NCI-H1694 (cell line): ENCODE measurements at places on chromosomes 12 and 14.

GRCh38 chr12:123071857-123072256 is 79.0 kb downstream of the PITPNM2 start:
- DNase-seq: peak; percentile 13

DNA sequence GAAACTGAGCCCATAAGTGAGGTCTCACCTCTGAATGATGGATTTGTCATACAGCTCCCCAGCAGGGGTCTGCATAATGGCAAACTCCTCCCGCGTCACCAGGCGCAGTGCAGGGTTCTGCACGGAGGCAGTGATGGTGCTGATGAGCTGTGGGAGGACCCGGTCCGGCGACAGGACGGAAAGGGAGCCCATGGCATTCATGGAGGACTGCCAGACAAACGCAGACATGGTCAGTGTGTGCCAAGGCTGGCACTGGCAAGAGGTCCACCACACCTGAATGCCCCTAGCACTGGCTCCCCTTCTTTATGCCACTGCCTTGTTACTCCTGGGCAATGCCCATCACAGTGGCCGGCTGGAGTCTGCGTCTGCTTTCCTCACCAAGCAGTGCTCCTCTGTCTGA is 32.7 kb downstream of the GCN1 start:
- no peak for DNase-seq

DNA sequence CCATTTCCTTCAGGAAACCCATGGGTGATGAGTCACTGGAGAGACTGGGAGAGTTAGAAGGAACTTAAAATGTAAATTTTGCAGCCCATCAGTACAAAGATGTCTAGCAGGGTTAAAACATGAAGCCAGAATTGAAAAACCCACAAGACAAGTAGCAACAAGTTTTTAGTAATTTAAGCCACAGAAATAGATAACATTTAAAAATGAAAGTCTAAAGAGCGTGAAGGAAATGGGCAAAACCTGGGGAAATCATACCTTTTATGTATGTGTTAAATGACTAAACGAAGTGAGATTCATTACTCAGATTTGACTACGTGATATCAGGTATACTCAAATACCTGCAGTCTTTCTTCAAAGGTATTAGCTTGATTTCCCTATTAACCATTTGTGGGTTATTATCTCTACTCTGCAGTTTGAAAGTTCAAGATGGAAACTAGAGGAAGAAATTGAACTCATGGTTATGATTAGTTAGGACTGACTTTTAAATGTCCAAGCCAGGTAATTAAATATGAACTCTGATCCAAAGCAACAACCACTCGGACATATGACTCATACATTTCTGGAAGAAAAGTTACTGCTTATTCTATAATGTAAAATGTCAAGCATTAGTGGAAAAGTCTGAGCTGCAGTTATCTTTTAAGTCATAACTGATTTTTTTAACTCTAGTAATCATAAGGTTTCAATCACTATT is 84.1 kb downstream of the ITPR2 start:
- no peak for DNase-seq

GRCh38 chr12:85985996-85986395 is 111.9 kb downstream of the NTS start:
- no peak for DNase-seq

DNA sequence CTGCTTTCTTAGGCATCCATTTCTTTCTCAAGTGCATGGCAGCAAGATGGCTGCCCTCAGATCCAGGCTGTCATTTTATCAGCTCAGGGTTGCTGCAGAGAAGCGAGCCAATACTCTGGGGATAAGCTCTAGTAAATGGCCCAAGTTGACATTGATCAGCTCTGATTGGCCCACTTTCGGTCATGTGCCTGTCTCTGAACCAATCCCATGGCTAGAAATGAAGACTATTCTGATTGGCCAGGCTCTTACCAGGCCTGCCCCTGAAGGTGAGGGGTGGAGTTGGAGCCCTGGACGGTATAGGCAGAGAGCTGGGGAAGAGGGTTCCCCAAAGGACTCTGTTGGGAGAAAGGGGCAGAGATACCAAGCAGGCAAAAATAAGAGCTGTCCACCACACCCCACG is 41.4 kb downstream of the MYO1H start:
- DNase-seq: no peak

GRCh38 chr12:57110104-57111030 is 795 bp downstream of the STAT6 start:
- no peak for DNase-seq

DNA sequence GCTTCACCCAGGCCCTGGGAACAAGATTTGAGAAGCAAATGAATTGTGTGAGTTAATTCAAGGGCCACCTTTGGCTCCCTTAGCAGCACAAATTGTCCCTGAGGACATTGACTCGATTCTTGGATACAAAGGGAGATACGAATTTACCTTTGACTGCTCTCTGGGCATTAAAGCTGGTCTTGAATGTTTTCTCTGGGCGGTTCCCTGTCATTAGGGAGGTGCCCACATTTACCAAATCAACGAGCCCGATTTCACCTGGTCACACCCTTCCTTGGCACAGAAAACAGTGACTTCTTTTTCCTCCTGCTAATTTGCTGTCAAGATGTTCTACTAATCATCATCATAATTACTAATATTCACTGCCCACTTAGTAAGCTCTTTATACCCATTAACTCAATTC is 27.1 kb upstream of the CCDC63 start:
- no peak for DNase-seq

DNA sequence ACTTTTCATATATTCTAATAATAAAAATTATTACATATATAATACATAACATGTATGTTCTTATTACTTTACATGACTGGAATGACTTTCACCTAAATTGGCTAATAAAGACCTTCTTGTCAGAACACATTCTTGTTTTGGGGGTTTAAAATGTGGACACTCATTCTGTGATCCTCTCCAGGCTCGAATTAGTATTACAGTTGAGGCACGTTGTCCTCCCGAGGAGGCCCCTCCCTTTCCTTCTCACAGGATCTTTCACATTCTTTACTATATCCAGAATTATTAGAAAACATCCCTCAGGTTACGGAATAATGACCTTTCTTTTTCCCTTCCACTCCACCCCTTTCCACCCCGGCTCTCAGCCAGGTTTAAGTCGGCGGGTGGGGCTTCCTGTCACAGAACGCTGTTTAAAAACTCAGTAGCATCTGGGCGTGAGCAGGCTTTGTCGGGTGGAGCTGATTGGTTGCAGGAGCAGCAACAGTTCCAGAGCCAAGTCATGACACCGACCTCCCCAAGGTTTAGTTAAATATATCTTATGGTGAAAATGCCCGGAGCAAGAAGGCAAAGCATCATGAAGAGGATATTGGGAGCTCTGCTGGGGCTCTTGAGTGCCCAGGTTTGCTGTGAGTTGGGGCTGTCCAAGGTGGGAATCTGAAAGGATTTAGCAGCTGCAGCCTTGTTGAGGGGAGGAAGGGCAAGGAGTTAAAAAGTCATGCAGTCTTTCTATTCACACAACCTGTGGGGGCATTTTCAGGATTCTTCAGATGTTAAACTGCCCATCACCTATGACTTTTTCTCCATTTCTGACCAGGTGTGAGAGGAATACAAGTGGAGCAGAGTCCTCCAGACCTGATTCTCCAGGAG is 396.7 kb upstream of the OR4E1 start:
- DNase-seq: no peak

GRCh38 chr14:44396226-44396625 is 110.9 kb downstream of the FSCB start:
- no peak for DNase-seq

DNA sequence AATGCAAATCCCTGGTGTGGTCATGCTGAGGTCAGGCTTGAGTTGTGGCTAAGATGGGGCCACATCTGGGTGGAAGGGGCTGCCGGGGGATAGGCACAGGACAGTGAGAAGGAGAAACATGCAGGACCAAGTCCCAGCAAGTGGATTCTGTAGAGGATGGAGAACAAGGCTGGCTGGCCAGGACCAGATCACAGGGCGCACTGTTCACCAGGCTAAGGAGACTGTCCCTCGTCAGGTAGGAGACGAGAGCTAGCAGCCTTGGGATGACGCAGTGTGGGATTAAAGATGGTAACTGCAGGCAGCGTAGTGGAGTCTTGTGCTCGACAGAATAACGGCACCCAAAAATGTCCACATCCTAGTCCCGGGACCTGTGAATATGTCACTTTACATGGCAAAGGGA is 336.1 kb downstream of the BCL11B start:
- DNase-seq: no peak

GRCh38 chr12:54044425-54045103 is 9.1 kb upstream of the HOXC4 start:
- DNase-seq: no peak

DNA sequence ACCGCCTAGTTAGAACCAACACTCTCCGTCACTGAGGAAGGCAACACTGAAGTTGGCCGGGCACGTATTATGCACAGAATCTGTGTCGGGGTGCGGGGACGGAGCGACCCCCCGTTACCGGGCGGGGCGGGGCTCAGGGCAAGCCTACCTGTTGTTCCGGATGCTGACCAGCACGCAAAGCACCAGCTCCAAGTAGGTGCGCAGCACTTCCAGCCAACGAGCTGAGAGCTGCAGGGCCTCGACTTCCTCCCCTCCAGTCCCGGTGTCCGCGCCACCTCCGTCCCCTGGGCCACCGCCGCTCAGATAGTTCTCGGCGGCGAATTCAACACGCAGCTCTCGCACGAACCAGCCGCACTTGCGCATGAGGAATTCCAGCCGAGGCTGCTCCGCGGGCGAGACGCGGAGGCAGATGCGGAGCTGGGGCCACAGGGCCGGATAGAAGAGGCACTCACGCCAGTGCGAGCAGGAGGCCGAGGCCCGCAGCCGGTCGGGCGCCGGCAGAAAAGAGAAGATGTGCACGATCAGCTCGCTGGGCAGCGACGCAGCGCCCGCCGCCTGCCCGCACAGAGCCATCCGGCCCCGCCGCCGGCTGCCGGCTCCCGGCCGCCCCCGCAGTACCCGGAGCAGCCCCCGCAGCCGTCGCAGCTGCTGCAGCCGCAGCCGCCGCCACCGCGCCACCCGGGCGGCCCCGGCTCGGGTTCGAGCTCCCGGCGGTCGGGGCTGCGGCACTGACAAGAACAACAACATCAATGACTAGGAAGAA is 636 bp downstream of the FBXO33 start:
- DNase-seq: no peak

GRCh38 chr12:94596596-94596995 is 53.8 kb downstream of the TMCC3 start:
- no peak for DNase-seq

DNA sequence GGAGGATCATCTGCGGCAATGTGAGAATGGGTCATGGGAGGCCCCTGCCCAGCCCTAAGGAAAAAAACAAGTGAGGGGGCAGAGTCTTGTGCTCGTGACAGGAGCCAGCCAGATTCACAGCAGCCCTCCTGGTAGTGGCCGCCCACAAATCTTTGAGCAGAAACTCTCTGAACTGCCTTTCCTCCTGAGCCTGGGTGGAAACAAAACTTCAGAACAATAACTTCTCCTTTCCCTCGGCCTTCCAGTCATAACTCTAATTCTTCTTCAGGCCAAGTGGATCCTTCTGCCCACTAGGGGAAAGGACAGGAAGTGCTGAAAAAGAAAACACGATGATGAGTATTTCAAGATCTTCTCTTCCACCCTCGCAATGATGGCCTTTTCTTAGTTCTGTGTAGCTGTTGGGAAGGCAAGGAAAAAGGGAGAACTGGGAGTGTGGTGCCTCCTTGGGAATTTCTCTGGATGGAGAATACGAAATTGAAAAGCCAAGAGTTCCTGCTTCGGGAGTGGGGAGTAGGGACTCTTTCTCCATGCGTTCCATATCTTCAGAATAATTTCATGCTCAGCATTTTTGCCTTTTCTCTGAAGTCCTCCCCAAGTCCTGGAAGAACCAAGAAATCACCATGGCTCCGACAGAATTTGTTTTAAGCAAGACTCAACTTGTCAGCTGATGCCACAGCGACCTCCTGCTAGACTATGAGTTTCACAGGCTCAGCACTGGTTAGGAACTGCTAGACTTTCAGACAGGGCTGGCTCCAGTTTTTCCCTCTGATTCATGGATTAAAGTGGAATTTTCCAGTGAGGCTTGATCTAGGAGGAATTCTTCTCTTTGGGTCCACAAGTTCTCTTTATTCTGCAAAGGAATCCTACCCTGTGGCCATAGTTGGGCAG is 188.9 kb downstream of the CAND1 start:
- DNase-seq: no peak

- no peak for DNase-seq
Observed at GRCh38 chr12:22796941-22797630, 172.1 kb downstream of the ETNK1 start.

DNA sequence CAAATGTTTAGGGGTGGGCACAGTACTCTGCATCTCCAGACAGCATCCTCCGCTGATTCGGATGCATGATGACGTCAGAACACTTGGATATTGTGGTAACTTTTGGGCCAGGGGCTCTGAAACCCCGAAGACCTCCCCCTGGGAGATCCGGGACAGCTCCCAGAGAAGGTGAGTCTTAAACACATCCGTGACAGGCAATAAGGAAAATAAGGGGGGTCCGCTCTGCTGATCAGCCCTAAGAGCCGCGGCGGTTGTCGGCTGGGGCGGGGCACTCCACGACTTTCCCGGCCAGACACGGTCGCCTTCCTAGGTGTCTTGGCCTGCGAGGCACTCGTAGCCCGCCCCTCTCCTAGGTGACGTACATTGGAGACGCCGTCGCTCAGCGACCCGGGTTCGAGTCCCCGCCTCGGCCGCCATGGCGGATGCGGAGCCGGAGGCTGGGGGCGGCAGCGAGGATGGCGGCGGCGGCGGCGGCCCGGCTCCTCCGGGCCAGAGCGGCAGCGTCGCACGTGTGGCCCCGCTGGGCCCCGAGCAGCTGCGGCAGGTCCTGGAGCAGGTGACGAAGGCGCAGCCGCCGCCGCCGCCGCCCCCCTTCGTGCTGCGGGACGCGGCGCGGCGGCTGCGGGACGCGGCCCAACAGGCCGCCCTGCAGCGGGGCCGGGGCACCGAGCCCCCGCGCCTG is at the start of gene ZNF839:
ZNF839 (plus strand) TSS at position 396 of the 682 bp plus-strand sequence; CDS start at position 416, 20 bp downstream.
- DNase-seq: peak; percentile 93

DNA sequence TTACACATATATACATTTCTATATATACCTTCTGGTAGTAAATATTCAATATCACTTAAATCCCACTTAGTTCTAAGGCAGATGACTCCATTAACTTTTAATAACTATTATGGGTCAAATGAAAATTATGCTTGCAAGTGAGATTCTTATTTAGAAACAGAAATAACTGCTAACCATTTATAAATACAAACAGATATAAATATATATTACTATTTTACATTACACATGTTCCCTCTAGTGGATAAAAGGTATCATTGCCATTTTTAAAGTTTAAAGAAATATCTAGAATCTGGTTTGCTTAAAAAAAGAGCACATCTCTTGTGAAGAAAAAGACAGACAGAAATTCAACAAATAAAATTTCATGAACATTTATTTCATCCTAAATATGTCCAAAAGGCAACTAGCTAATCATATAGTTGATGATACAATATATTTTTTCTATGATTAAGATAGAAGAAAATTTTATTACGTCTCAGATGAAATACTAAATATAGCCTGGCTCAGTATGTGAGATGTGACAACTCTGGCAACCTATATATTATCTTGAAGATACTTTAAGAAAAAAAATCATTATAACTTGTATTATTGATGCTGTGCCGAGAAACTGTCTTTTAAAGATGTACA is 11.7 kb upstream of the RAD51AP1 start:
- DNase-seq: peak; percentile 18

GRCh38 chr12:132131229-132131628 is 12.9 kb downstream of the DDX51 start:
- DNase-seq: no peak

- DNase-seq: no peak
Observed at GRCh38 chr14:81402123-81402495, 2.0 kb upstream of the STON2 start.

GRCh38 chr12:93609281-93610192 is 37.1 kb downstream of the SOCS2 start:
- DNase-seq: no peak

- DNase-seq: no peak
Observed at GRCh38 chr12:131511391-131511802, 199.5 kb upstream of the SFSWAP start.
